ENCODE measurements at places on chromosomes 6 and 20.

DNA sequence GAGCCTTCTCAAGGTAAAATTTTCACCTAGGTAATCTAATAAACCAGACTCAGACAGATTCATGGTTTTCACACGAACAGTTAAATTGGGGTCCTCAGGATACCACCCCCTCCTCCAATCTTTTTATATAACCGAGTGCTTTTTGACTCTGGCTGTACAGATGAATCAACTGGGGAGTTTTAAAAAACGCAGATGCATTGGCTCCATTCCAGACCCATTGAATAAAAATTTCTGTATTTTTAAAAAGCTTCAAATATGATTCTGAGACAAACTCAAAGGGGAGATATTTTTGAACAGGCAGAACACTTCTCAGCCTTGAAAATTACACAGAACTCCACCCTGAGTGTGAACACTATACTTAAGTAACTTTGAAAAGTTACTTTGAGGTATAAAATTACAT, 7.2 kb downstream of the UTRN start:
- DNase-seq = no peak
- peaks cover 13% of the 10 kb centered on the region for H3K4me1 ChIP-seq
- H3K4me3 ChIP-seq = no peak overlapping the region
- peaks cover 7% of the 10 kb centered on the region for H3K27me3 ChIP-seq
- peaks cover 45% of the 10 kb centered on the region for H3K36me3 ChIP-seq

GRCh38 chr6:104170401-104170800, 689.3 kb downstream of the HACE1 start:
- no peak overlapping the region for H3K4me3 ChIP-seq
- DNase-seq = no peak
- no peaks in the 10 kb centered on the region for H3K4me1 ChIP-seq
- H3K27ac ChIP-seq = no peak overlapping the region
- H3K36me3 ChIP-seq = no peaks in the 10 kb centered on the region

DNA sequence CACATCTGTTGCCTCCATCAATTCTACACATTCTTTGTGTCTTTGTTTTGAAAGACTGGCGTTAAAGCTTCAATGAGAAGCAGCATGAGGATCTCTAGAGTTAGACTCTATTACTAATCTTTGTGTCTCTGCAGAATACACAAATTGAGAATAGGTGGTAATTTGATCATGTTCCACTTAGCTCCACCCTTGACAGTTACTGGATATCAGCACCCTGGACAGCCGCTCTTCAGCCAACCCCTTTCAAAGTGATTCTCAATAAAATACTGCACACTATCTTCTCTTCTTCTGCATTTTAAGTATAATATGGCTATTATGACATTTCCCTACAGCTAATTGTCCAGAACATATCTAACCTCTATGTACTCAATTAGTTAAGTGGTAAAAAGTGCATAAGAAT, 54.3 kb upstream of the CNR1 start:
- H3K4me3 ChIP-seq = no peak overlapping the region
- no peak for DNase-seq
- no peaks in the 10 kb centered on the region for H3K4me1 ChIP-seq
- no peaks in the 10 kb centered on the region for H3K36me3 ChIP-seq
- H3K27me3 ChIP-seq = no peaks in the 10 kb centered on the region

DNA sequence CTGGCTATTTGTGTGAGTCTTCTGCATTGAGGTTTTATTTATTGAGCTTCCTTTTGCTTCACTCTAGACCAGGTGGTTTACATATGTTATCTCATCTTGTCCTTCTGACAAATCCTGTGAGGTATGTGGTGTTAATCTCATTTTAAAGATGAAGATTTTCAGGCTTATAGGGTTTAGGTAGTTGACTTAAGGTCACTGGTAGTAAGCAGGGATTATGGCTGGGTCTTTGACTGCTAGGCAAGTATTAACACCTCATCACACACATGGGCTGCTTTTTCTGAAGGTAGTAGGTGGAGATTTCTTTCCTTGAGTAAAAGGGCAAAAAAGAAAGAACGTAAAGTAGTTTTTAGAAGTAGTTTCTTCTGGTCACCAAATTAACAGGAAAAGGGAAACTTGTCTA, 72.6 kb downstream of the CDKAL1 start:
- H3K27ac ChIP-seq = no peak overlapping the region
- no peak for DNase-seq
- no peaks in the 10 kb centered on the region for H3K4me1 ChIP-seq

- H3K36me3 ChIP-seq = peaks cover 5% of the 10 kb centered on the region
- H3K27ac ChIP-seq = no peak overlapping the region
- H3K27me3 ChIP-seq = no peaks in the 10 kb centered on the region
- H3K4me3 ChIP-seq = peak overlapping the region; percentile 89
- DNase-seq = no peak
Observed at GRCh38 chr6:30570263-30570662, 979 bp upstream of the ABCF1 start.

DNA sequence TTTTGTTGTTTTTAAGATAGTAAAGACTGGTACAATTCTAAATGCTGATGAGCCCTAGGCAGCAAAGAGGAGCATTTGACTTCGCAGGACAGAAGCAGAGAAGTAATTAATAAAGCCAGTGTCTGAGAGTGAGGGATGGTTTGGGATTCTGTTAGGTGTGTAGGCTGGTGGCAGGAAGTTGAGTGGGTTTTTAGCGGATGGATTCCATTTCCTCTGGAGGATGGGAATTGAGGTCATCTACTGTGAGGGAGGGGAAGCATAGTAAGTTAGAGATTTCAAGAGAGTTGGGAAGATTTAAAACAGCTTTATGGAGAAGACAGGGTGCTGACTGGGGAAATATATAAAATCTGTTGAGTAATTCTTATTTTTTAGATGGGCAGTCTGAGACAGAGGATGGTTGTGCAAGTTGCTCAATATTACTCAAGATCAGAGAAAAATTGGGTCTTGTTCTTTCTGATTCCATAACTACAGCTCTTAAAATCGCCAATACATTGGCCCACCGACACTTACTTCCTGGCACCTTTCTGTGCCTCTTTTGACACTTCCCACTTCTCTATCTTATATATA, 48.8 kb downstream of the PRL start:
- no peak for DNase-seq
- no peaks in the 10 kb centered on the region for H3K27me3 ChIP-seq
- H3K27ac ChIP-seq = no peak overlapping the region

- no peak for DNase-seq
- H3K4me3 ChIP-seq = no peak overlapping the region
- no peaks in the 10 kb centered on the region for H3K27me3 ChIP-seq
- H3K36me3 ChIP-seq = peaks cover 2% of the 10 kb centered on the region
- no peak overlapping the region for H3K27ac ChIP-seq
Observed at GRCh38 chr6:52666071-52666470, 4.8 kb upstream of the TMEM14A start.

- DNase-seq = no peak
- H3K36me3 ChIP-seq = peaks cover 21% of the 10 kb centered on the region
- H3K27ac ChIP-seq = no peak overlapping the region
- H3K4me3 ChIP-seq = no peak overlapping the region
- peaks cover 37% of the 10 kb centered on the region for H3K27me3 ChIP-seq
Observed at GRCh38 chr6:90098001-90098531, 198.6 kb downstream of the BACH2 start.

DNA sequence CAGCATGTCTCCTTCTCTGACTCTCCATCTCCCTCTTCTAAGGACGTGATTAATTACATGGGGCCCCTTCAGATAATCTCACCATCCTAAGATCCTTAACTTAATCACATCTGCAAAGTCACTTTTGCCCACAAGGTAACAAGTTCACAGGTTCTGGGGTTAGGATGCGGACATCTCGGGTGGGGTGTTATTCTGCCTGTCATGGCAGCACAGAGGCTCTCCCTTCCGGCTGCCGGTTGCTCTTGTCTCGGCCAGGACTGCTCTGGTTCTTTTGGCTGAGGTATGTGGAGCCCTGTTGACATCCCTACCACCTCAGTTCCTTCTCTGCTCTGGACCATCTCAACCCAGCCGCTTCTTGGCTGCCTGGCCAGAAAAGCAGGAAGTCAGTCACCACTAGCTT, 4.2 kb upstream of the CST11 start:
- H3K27ac ChIP-seq = peak overlapping the region; percentile 58
- DNase-seq = no peak
- H3K4me3 ChIP-seq = no peak overlapping the region
- H3K27me3 ChIP-seq = peaks cover 7% of the 10 kb centered on the region

DNA sequence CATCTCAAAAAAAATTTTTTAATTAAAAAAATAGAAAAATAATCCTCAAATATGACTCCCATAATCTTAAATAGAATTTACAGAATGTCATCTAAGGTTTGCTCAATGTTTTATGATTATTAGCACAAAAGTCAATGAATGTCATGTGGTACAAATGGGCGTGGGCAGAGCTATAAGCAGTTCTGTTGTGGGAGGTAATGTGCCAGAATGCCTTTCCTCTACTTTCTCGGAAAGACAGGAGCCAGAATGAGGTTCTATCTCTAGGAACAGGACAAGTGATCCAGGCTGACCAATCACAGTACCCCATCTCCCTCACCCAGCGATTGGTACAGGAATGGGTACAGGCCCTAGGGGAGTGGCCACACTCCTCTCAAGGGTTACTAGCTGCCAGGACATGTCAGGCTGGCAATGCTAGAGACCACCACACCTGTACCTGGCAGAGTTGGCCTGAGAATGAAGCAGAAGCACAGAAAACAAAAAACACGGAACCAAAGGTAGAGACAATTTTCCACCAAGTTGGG, 15.1 kb downstream of the RALGAPA2 start:
- H3K27ac ChIP-seq = no peak overlapping the region
- H3K27me3 ChIP-seq = no peaks in the 10 kb centered on the region
- no peak for DNase-seq
- H3K4me1 ChIP-seq = no peaks in the 10 kb centered on the region
- no peak overlapping the region for H3K4me3 ChIP-seq

GRCh38 chr20:31679357-31680285, 41.9 kb downstream of the COX4I2 start:
- peak overlapping the region; percentile 78 for H3K27ac ChIP-seq
- H3K36me3 ChIP-seq = peaks cover 59% of the 10 kb centered on the region
- H3K27me3 ChIP-seq = no peaks in the 10 kb centered on the region
- H3K4me1 ChIP-seq = peaks cover 89% of the 10 kb centered on the region

DNA sequence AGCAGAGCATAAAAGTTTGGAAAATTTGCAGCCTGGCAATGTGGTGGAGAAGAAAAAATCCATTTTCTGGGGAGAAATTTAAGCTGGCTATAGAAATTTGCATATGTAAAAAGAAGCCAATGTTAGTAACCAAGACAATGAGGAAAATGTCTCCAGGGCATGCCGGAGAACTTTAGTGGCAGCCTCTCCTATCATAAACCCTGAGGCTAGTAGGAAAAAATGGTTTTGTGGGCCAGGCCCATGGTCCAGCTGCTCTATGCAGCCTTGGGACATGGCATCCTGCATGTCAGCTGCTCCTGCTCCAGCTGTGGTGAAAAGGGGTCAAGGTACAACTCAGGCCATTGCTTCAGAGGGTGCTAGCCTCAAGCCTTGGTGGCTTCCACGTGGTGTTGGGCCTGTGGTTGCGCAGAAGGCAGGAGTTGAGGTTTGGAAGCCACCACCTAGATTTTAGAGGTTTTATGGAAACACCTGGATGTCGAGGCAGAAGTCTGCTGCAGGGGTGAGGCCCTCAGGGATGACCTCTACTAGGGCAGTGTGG, 101.8 kb upstream of the SYNCRIP start:
- DNase-seq = no peak
- no peak overlapping the region for H3K27ac ChIP-seq
- H3K27me3 ChIP-seq = peaks cover 7% of the 10 kb centered on the region
- H3K4me3 ChIP-seq = no peak overlapping the region

DNA sequence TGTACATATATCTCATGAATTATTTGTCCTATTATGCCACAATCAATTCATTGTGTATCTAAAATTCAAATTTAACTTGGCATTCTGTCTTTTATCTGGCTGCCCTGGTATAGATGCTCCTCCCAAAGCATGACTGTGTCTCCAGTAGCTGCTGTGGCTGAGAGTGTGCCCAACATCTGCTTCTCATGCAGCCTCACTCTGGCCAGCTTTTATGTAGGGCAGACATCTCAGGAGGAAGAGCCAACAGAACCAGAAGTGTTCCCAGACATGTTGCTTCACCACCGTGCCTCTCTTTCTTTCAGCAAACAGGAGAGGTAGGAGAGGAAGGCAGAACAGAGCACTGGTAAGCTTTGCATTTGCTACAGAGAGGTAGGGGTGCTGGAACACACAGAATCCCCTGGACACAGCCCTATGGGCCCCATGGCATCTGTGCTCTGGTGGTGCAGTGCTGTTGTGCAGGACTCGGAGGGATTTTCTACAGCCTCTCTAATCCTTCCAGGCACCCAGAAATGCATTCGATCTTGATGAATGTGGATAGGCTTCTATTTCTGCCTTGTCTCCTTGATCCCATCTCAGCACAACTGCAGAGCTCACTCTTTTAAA, 637.1 kb downstream of the UTRN start:
- no peak overlapping the region for H3K4me3 ChIP-seq
- no peak overlapping the region for H3K27ac ChIP-seq
- no peak for DNase-seq
- peaks cover 6% of the 10 kb centered on the region for H3K27me3 ChIP-seq

GRCh38 chr6:132792510-132792909, 5.9 kb downstream of the SLC18B1 start:
- peaks cover 24% of the 10 kb centered on the region for H3K36me3 ChIP-seq
- H3K27ac ChIP-seq = no peak overlapping the region
- peaks cover 15% of the 10 kb centered on the region for H3K4me1 ChIP-seq
- H3K27me3 ChIP-seq = no peaks in the 10 kb centered on the region
- H3K4me3 ChIP-seq = no peak overlapping the region
- no peak for DNase-seq

DNA sequence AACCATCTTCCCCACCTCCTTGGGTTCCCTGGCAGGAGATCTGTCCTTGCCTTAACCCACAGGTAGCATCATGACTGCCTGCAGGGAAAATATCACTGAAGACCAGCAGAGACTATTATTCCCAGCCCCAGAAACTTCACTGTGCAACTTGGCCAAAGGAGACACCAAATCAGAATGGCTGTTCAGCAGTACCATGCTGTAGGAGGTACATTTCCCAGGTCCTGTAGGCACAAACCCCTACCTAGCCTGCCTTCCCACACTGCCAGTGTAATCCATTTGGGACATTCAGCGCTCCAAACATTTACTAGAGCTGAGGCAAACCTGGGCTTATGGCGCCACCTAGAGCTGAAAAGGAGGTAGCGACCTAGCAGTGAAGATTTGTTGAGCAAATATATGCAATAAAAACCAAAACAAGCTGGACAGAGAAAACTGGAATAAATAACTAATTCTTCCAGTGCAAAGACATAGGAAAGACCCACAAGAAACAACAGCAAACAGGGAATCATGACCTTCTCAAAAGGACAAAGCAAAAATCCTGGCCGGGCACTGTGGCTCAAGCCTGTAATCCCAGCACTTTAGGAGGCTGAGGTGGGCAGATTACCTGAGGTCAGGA, 60.3 kb downstream of the VTA1 start:
- H3K27ac ChIP-seq = peak overlapping the region; percentile 58
- DNase-seq = peak; percentile 43
- no peak overlapping the region for H3K4me3 ChIP-seq
- H3K27me3 ChIP-seq = no peaks in the 10 kb centered on the region
- H3K4me1 ChIP-seq = no peaks in the 10 kb centered on the region

Measured in activated CD8-positive, alpha-beta memory T cell treated with anti-CD3 and anti-CD28 coated beads, Interleukin-2, amount 10 ng/mL, durations not matched to agents 7 days and 5 days (primary cell).